Right cardiac atrium (tissue), 5 donors: ENCODE measurements at places on chromosomes 5 and 9. TPM values are rescaled to one million over a fixed set of nuclear protein-coding genes. Genes with fewer than 3 reads are reported as not detected.

SLC9A3 gene
- polyA plus RNA-seq, result 1.1 TPM

DNA sequence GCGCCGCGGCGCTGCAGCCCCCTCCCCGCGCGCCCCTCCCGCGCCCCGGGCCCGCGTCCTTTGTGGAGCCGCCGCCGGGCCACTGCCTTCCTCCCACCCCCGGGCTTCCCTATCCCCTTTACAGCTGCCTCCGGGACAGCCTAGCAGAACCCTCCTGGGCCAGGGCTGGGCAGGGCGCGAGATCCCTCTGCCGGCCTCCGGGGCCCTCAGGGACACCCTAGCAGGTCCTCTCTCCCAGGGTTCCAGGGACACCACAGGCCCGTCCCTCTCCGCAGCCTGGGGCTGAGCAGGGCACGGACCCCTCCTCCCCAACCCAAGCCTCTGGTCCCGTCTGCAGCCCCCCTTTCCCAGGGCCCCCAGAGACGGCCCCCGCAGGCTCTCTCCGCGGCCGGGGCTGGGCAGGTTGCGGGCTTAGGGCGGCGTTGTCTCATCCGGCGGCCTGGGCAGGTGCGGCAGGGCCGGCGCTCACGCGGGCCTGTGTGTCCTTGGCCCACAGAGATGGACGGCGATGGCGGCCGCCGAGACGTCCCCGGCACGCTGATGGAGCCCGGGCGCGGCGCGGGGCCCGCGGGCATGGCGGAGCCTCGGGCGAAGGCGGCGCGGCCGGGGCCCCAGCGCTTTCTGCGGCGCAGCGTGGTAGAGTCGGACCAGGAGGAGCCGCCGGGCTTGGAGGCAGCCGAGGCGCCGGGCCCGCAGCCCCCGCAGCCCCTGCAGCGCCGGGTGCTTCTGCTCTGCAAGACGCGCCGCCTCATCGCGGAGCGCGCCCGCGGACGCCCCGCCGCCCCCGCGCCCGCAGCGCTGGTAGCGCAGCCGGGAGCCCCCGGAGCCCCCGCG, 710 bp downstream of the WNK2 start:
- DNase-seq, result peak; percentile 65

AQP3 gene
- polyA plus RNA-seq, result 18.7 TPM

- DNase-seq, result no peak
Observed at GRCh38 chr5:57450991-57451876, 31.4 kb downstream of the ACTBL2 start.

- peak; percentile 33 for DNase-seq
Observed at GRCh38 chr5:645421-645820, 33.3 kb downstream of the CEP72 start.

CMYA5 gene
- polyA plus RNA-seq, result 341 TPM

DNA sequence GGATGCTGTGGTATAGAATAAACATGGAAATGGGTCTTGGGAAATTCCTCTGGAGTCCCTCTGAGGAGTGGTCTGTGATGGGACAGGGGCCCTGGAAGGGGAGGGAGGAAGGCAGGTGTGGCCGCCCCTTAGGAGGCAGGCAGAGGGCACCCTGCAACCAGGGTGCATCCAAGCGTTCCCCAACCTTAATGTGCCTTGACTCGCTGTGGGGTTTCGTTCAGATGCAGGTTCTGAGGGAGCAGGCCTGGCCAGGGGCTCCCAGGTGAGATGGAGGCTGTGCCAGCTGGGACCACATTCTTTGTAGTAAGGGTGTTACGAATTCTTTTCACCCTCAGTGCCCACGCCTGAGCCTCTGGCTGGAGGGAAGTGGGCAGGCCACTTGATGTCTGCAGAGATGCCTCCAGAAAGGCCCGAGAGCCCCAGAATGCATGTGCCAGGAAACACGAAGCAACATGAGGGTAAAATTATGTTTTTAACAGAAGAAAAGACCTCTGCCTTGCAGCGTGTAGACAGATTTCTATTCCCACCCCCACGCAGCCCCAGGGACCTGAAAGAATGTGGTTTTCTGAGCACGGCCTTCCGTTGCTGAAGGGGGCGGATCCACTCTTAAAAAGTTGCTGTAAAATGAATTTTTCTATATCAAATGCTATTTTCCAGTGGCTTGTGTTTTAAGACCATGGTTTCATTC, 150.4 kb upstream of the IER5L start:
- no peak for DNase-seq

PCDHA13 gene
- 0.05 TPM for polyA plus RNA-seq

- DNase-seq, result peak; percentile 58
Observed at GRCh38 chr9:84445737-84446136, 105.2 kb upstream of the SLC28A3 start.

DNA sequence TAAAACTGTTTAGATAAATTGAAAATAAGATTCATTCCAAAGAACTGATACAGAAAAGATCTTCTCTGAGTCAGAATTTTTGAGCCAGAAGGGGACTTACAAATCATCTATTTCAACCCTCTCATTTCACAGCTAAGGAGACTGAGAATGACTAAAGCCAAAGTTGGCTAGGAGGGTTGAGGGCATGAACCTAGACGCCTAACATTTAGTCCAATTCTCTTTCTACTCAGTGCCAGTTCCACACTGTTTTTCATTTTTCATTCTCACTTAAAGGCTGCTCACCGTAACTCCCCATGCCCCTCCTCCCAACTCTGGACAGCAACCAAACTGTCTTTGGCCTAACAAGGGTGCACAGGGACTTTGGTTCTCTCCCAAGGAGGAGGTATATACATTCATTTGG, 364.0 kb downstream of the NDUFS4 start:
- DNase-seq, result no peak

GRCh38 chr9:33988219-33988890, 60.3 kb downstream of the UBAP2 start:
- DNase-seq, result no peak

SLC34A3 gene
- not detected for polyA plus RNA-seq

IFNE gene
- polyA plus RNA-seq, result not detected

- DNase-seq, result no peak
Observed at GRCh38 chr5:107378218-107378899, 292.4 kb downstream of the EFNA5 start.

- no peak for DNase-seq
Observed at GRCh38 chr9:69188975-69189374, 14.9 kb downstream of the TJP2 start.

OR1L8 gene
- 0.05 TPM for polyA plus RNA-seq

DNA sequence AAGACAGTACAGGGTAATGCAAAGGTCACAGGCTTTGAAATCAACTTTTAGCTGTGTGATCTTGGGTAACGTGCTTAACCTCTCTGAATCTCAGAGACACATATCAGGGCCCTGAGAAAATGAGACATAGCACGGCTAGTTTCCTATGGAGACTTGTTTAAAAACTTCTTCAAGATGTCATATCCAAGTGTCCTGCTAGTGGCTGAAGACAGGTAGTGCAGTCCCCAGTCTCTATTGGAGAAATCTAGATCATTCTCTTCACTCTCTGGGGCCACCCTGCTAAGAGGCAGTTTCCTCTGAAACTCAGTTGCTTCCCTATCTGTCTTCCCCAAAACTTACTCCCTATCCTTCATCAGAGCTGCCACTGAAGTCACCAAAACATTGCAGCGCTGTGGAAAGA, 30.3 kb upstream of the GRXCR2 start:
- DNase-seq, result no peak

GRCh38 chr5:134595458-134595838, 37.2 kb downstream of the SAR1B start:
- no peak for DNase-seq

FOXI1 gene
- not detected for polyA plus RNA-seq

- DNase-seq, result no peak
Observed at GRCh38 chr5:80277191-80277590, 21.3 kb upstream of the SERINC5 start.

DNA sequence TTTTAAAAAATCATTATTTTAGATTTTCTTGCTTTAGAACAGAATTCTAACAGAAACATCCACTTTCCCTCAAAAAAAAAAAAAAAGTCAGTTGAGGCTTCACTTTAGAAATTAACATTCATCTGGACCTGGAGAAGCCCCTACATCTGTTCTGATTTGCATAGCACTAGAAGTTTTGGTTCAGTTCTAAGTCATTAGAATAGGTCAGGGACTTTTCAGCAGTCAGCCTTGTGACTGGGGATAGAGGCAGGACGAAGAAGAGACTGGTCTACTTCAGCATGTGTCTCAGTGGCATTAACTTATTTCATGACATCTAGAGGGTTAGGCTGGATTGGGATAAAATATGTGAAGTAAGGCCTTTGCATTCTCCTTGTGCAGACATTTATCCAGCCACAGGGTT, 215.8 kb upstream of the DAB2 start:
- DNase-seq, result no peak

SGTB gene
- polyA plus RNA-seq, result 2.6 TPM

- DNase-seq, result no peak
Observed at GRCh38 chr5:117473165-117473564, 898.5 kb upstream of the SEMA6A start.

DNA sequence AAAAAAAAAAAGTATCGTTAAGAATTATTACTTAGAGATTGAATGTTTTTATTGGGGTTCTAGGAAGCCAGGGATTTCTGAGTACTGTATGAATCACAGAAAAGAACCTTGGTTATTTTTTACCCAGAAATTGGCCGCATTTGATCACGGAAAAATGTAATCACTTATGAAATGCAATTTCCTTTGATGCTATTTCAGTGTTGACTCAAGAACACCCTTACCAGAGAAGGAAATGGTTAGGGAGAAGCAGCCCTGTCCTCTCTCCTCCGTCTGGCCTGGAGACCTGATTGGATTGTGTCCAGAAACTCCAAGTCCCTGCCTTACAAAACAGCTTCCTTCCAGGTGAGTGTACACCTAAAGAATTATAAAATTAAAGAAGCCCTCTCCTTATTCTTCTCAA, 116.7 kb downstream of the MED10 start:
- no peak for DNase-seq

DNA sequence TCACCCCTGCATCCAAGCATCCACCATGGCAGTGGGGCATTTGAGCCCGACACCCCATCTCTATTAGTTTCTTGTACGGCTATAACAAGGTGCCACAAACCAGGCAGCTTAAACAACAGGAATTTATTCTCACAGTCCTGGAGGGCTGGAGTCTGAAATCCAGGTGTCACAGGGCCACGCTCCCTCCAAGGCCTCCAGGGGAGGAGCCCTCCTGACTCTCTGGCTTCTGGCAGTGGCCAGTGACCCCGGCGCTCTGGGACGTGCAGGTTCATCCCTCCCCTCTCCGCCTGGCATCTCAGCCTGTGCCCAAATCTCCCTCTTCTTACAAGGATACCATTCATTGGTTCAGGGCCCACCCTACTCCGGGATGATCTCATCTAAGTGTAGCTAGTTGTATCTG, 394.5 kb upstream of the IRX1 start:
- no peak for DNase-seq

DNA sequence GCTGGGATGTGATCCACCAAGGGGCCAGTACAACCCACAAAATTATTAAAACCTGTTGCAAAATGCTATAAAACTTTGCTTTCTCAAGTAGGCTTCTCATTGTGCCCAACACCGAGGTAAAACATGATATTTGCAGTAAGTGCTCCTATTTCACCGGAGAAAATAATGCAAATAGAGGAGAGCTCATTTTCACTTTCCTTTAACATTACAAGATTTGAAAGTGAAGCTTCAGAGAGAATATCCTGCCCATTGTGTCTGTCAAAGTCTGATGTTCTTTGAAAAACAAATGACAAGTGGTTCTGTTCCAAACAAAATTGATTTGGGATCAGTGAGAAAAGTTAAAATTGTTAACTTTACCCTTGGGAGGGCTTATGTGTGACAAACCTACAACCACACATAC, 287.1 kb downstream of the KCNN2 start:
- no peak for DNase-seq

DNA sequence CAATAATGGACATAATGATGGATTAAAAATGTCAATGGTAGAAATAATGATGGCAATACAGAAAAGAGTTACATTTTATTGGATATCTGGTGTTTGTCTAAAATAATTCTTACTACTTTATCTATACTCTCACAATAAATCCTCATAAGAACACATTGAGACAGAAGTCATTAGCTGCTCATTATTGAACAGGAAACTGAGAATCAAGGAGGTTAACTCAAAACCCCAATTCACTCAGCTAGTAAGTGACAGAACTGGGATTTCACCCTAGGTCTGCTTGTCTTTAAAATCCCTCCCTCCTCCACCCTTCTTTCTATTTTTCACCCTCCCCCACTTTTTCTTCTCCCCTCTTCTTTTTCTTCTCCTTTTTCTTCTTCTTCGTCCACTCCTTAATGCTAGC, 285.8 kb upstream of the TNC start:
- no peak for DNase-seq

- DNase-seq, result no peak
Observed at GRCh38 chr9:35516479-35516878, 26.6 kb downstream of the RUSC2 start.

GRCh38 chr5:59772757-59773156, 120.8 kb downstream of the PDE4D start:
- DNase-seq, result no peak

- DNase-seq, result no peak
Observed at GRCh38 chr5:119578937-119579336, 50.4 kb upstream of the FAM170A start.

- DNase-seq, result no peak
Observed at GRCh38 chr9:18447541-18447940, 26.4 kb upstream of the ADAMTSL1 start.

DNA sequence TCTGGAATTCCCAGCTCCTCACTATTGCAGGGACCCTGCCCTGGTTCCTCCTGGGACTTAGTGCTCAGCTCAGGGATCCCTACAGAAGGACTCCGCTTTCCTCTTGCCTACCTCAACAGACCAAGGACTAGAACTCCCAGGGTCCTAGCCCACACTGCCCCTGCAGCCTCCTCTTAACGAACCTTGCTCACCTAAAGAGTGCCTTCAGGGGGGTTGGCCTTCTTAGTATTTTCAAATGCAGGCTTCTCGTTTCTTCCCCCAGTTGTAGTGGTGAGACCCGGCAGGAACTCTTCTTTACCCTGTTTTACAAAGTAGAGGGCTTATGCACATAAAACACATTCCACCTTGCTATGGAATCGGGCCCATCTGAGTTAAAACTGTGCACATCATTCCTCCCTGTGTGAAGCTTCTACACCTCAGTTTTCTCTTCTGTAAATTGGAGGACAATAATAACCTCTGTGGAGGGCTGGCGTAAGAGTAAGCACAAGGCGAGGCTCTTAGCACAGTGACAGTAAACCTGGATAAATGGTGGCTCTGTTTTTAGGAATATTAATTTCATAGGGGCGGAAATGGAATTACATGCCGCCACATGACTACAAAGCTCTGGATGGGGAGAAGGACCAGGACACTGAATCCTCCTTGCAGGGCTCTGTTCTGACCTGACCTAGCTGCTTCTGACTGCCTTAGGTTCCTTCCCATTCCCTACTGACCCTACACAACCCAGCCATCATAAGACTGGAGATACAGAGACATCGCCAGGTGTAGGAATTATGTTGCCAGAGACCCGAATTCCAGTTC, 3.8 kb upstream of the HAND1 start:
- no peak for DNase-seq

DNA sequence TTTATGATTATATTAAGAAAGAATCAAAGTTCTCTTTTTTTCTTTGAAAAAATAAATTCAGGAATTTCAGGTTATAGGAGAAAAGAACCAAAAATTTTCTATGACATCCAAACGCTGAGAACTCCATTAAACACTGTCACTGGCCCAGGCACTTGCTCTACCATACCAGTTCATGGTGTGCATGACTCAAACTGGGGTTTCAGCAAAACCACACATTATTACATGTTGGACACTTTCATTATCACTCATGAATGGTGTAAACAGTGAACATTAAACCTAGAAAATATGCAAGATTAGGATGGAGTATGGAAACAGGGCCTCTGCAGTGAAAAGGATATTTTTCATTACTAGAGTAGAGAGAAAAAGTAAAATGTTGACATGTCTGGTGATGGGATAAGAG, 369.9 kb upstream of the FAM174A start:
- DNase-seq, result no peak

GPRIN1 gene
- polyA plus RNA-seq, result 0.23 TPM

- no peak for DNase-seq
Observed at GRCh38 chr5:68652534-68652965, 437.0 kb downstream of the PIK3R1 start.
